ENCODE measurements at places on chromosomes 7 and 10.

DNA sequence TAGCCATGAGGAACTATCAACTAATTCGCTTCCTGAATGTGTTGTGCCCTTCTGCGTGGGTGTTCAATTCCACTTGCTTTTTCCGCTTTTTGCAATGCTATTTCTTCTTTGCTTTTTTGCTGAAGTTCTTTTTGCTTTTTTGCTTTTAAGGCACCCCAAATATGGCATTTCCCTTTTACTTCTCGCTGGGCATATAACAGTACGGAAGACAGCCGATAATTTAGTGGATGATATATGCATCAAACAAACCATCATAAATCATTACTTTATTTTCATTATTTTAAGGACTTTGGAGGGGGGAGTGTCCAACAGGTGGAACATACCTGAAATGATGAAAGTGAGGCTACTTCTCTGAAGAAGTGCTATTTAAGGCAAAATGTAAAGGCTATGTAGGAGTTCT lies 277.0 kb upstream of the MTPN start:
- no peak for DNase-seq

DNA sequence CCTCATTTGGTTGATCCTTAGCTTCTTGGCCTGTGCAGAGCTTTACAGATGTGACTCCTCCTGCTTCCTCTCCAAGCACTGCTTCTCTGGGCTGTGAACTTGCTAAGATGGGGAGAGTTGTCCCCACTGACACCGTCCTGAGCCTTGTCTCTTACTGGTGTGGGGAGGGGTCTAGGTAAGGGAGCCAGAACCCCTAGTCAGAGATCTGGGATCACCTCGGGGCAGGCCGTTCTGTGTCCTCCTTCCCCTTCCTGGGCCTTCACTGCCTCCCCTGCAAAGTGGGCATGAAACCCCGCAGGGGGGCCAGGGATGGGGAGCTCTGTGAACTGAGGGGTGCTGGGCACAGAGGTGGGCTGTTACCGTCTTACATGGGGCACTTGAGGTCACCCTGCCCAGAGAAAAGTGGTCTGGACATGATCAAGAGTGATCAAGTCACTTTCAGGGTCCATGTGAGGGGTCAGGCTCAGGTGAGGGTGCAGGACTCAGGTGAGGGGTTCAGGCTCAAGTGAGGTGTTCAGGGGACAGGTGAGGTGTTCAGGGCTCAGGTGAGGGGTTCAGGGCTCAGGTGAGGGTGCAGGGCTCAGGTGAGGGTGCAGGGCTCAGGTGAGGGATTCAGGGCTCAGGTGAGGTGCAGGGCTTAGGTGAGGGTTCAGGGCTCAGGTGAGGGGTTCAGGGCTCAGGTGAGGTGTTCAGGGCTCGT lies 86.2 kb downstream of the ADCY1 start:
- no peak for DNase-seq

- DNase-seq: no peak
Observed at GRCh38 chr10:31381171-31381570, 62.2 kb downstream of the ZEB1 start.

DNA sequence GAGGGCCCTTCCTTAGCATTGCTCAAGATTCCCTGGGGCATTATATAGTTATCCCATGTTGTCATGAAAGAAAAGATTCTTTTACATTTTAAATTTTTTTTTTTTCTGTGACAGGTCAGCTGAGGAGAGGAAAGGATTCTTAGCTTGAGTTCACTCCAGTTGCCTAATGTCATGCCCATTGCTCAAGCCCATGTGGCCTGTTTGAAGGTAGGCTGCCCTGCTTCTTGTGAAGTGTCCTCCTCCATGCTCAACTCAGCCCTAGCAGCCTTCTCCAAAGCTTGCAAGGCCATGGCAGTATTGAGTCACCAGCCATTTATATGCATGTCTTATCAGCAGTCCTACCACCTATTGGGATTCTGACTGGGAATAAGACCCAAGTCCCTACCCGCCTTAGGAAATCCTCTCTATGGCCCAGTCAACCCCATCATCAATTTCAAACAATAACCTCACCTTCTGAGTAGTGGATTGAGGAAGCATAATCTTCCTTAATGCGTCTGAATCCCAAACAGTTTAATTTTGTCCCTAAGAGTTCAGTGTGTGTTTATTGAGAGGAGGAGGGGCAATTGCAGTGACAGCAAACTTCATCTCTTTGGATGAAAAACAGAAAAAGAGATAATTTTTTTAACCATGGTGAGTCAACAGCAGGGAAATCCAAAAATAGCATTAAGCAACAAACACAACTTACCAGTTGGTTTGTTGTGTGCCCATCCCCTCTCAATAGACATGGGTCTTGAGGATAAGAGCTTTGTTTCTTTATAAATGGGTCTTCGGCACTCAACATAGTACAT lies 38.6 kb upstream of the WASL start:
- DNase-seq: no peak

DNA sequence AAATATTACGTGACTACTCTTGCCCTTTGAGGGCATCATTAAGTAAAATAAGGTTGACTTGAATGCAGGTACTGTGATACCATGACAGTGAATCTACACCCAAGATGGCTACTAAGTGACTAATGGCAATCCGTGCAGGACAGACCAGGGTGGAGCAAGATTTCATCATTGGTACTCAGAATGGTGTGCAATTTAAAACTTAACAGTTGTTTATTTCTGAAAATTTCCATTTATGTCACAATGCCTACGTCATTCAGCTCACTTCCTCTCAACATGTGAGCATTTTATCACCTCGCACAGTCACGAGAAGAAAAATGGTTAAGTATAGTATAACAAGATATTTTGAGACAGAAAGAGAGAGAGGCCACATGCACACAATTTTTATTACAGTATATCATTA lies 50.3 kb upstream of the MET start:
- no peak for DNase-seq

GRCh38 chr10:93542358-93542791 lies 24.1 kb upstream of the FFAR4 start:
- no peak for DNase-seq

Data from activated naive CD8-positive, alpha-beta T cell treated with anti-CD3 and anti-CD28 coated beads, Interleukin-2, amount 50 U/mL, for 24 hours (primary cell).